ENCODE measurements at places on chromosomes 11 and 22.

- DNase-seq, result no peak
These were observed 20.3 kb upstream of the FGF3 start for GRCh38 chr11:69839516-69839915.

- no peak for DNase-seq
These were observed 247.6 kb upstream of the ANO3 start for GRCh38 chr11:26084313-26084712.

DNA sequence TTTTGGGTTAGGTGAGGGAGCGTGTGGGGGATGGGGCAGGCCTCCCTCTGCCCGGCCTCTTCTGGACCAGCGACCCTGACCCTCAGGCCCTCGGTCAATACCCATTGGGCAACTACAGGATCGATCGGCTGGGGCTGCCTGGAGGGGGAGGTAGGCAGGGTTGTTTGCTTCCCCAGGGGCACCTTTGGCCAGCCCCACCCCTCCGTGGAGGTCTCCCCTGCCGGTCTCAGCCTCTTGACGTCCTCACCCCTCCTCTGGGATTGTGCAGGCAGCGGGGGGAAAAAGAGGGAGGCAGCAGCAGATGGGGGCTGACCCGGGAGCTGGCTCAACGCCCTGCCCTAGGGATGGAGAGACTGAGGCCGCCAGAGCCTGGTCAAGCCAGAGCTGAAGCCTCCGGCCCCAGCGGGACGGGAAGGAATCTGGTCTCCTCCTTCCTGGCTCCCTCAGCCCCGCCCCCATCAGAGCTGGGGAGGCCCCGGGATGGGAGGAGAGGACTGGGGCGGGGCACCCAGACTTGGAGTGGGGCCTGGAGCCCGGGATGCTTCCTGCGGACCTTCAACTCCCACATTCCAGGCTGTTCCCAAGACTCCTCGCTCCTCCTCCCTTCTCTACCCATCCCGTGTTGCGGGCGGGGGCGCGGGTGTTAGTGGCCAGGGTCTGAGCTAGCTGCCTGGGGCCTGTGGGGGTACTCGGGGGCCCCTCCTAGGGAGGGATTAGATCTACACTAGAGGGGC is 14.4 kb upstream of the CDC42EP1 start:
- no peak for DNase-seq

GRCh38 chr22:26968859-26969523 is 311.6 kb downstream of the MIAT start:
- DNase-seq, result no peak

DNA sequence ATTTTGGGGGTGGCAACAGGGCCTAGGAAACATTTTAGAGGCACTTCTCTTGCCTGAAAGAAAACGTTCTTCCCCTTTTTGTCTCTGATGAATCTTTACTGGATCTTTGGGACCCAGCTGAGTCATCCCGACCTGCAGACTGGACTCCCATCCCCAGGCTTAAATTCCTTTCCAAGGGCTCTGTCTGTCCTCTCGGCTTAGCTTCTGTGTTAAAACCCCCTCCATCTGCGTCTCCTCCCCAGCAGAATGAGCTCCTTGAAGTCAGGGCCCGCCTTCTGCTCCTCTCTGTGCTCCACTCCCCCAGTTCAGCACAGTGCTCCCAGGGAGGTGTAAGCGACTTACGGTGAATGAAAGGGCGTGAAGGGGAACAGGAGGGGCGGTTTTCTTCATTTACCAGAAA is 895 bp upstream of the DAGLA start:
- DNase-seq, result no peak

- no peak for DNase-seq
These were observed 22.5 kb downstream of the CYTH4 start for GRCh38 chr22:37304595-37305343.

GRCh38 chr11:82683029-82683428 is 50.6 kb downstream of the FAM181B start:
- no peak for DNase-seq

GRCh38 chr11:14317659-14318325 is 41.2 kb downstream of the RRAS2 start:
- DNase-seq, result no peak

Measured in HEK293T (cell line).